ENCODE measurements at places on chromosomes 5 and 9.

DNA sequence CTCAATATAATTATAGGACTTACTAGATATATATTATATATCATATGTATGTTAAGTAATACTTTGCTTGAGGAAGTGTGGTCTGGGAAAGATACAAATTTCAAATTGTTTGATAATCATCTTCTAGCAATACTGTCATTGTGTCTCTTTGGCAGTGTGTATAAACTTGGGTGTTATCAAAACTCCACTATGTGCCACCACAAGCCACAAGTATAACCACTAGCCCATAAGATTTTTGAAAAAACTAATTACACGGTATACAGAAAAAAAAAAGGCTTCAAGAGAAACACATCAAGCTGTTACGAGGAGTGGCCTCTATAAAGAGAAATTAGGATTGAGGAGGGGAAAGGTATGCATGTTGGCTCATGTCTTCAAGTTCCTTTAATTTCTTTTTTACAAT lies 44.7 kb upstream of the PCSK5 start:
- no peak for DNase-seq

DNA sequence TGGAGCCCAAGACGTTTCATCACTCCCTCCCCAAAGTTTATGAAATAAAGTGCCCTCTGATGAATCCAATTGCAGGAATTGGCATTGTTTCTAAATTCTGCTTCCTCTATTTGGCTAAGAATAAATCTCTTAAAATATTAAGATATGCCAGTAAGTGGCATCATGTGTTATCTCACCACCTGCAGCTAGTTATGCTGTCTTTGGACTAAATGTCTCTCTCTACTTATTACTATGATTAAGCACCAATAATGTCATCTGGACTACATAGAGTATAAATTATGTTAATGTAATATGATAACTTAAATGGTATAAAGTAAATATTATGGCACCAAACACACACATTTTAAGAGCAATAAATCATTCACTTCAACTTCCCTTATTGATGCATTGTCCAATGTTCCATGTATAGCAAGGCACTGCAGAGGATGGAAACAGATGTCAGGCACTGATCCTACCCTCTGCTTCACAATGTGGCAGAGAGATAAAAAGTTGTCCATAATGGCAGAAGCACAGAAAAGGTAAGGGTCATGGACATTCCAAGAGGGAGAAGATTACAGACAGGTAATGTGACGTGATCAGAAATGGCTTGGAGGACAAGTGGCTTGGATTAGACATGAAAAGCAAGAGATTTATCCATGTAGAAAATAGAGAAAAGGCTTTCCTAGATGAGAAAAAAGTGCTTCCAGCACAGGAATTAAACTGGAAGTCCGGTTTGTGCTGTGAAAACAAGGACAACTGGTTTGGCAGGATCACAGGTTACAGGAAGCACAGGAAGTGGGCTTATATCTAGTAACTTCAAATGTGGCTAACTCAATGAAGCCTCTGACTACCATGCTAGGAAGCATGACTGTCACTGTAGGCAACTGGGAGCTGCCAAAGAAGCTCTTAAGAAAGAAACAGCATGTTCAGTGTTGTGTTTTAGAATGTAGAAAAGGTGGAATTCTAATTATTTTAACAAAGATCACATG lies 26.7 kb downstream of the MARCHF11 start:
- no peak for DNase-seq

DNA sequence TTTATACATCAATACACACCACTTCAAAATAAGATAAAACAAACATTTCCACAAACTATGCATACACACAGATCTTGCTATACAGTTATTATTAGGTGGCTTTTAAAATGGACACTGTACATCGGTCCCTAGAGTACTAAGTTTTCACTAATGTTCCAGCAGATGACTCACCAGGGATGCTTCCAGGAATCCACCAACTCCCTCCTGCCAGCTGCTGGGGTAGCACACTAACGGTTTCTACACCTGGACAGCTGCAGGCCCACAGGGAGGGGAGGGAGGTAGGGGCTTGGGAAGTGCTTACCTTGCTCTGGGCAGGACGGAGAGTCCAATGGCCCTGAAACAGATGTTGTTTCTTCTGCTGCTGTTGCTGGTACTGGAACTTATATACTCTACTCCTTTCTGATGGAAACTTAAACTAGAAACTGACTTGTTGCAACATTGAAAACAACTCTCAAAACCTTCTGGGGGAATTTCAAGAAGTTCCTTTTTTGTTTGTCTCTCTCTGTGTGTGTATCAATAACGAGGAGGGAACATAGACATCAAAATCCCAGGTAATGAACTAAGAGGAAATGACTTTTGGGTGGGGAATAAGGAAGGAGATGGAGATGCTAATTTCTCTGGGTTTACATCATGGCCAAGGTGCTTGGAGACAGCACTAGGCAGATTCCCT lies at the start of gene IL12B:
Gene IL12B, minus strand, starts transcription at position 357 of the 670 bp plus-strand sequence. CDS start 3,705 bp downstream, outside the sequence.
- DNase-seq = no peak

- DNase-seq = no peak
Observed at GRCh38 chr5:78288246-78288645, 6.3 kb downstream of the AP3B1 start.

- no peak for DNase-seq
Observed at GRCh38 chr5:10775646-10776045, 14.6 kb upstream of the DAP start.

DNA sequence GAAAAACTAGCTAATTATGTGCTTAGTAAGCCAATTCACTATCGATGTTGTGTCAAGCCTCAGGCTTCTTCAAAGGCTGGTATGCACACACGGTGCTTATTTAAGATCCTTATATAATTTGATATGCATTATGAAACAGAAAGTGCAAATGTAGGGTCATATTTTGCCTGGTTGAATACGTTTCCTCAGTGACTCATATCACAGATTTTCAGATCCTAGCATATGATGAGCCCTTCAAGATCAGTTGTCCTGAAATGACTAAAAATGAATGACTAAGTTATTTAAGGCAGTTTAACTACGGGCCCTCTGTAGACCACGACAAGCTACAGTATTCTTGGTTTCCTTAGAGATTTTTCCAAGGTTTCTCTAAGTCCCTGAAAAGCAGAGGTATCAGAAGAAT lies 778.3 kb downstream of the PRELID2 start:
- DNase-seq = no peak

GRCh38 chr5:115507681-115508080 lies 36.9 kb downstream of the FEM1C start:
- DNase-seq = no peak

DNA sequence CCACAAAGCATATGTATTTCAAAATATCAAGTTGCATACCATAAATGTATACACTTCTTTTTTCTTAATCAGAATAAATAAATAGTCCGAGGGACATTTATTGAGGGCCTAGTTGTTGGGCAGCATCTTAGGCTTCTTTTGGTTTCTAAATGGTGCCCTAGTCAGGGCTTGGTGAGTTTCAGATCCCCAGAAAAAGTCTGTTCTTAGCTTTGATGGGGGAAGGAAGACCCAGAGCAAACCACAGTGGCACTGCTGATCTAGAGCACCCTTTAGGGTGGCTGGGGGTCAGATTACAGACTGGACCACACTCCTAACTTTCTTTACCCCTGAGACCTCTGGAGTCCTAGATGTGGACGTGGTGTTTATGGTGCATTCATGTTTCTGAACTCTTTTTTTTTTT lies 97.8 kb downstream of the C9orf152 start:
- DNase-seq = no peak

DNA sequence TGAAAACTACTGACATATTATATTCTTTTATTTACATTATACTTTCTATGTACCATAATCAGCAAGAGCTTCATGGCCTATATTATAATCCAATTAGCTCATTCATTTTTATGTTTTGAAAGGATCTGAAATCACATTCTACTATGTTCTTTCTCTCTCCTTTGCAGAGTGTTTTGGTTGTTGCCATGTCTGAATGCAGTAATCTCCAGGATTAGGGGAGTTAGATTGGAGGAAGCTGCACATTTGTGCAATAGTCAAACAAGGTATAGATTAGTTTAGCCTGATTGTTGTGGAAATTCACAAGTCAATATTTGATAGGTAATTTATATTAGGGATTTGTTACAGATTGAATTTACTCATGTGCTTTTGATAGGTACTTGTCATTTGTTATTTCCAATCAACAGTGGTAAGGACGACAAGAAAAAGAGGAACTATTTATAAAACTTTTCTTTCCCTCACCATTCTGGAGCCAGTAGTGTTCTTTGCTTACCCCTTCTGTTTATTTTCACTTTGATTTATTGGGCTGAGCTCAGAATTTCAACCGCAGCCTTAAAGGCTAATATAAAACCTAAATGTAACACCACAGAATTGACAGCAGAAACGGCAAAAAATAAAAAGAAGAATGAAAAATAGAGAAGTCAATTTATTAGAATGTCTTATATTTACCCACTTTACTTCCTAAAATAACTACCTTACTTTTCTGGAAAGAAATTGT lies 597.0 kb downstream of the CHSY3 start:
- DNase-seq = no peak

DNA sequence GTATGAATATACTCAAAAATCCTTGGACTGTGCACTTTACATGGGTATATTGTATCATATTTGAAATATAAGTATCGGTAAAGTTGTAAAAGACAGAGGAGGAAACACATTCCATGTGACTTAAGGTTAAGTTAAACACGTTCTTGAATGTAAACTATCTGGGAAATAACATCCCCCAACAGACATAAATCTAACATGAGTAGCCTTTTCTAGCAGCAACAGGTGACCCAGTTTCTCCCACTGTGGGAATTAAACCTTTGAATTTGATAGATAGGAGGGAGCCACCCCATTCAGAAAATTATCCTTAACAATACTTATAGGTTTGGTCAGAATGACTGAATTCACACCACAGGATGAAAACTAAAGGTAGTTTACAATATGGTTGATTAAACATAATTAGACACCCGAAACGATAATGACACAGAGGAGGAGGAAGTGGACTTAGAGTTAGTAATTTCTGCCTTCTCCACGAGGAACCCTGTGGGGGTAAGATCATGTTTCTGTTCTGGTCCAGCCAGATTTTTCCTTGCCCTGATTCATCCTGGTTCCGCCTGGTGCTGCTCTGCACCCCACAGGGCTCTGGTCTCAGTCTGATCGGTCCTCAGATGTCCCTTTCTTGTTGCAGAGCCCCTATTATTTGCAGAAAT lies 84.6 kb upstream of the DNAH5 start:
- DNase-seq = no peak

- no peak for DNase-seq
Observed at GRCh38 chr5:56631719-56632118, 183.6 kb upstream of the MAP3K1 start.

GRCh38 chr5:161414896-161415295 lies 131.6 kb downstream of the GABRB2 start:
- DNase-seq = no peak

- DNase-seq = no peak
Observed at GRCh38 chr9:89920131-89920530, 315.3 kb downstream of the GADD45G start.

GRCh38 chr9:114291064-114291474 lies 31.8 kb upstream of the ORM1 start:
- DNase-seq = peak; percentile 56

DNA sequence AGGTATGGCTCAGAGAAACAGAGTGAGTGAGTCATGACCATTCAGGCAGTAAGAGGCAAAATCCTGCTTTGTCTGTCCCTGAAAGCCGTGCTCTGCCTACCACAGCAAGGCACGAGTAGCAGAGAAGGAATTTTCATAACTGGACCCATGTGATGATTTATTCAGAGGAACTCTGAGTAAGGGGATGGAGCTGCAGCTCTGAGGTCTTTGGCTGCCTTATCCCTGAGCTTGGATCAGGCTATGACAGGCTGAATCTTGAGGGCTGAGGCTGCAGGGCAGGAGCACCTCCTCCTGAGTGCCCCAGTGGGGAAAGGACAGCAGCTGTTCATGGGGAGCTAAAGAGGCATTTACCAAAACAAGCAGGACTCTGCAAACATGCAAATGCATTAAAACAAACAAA lies 183.4 kb downstream of the PAPPA start:
- DNase-seq = no peak

DNA sequence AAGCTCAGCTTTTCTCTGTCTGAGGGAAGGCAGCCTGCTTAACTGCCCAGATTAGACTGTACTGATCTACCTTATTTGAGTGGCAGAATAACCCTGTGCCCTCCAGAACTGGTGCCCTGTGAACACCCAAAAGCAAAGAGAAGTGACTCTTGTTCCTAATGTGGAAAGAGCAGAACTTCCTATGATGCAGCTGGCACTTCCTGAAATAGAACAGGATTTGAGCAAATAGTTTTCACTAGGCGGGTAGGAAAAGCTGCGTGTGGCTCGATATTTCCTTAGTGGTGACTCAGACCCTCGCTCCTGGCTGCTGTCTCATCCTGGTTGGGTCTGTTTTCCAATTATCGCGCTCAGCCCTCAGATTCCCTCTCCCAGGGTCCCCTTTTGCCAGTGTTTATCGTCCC lies 89.9 kb downstream of the SH3TC2 start:
- DNase-seq = no peak
